Stimulated activated CD8-positive, alpha-beta memory T cell treated with anti-CD3 and anti-CD28 coated beads, Interleukin-12 subunit alpha, Interleukin-12 subunit beta, amount 100 ng/mL, for 4 hours (primary cell): ENCODE measurements at places on chromosomes 12 and 14.

GRCh38 chr12:16844875-16845274 lies 238.9 kb upstream of the LMO3 start:
- no peak for DNase-seq

DNA sequence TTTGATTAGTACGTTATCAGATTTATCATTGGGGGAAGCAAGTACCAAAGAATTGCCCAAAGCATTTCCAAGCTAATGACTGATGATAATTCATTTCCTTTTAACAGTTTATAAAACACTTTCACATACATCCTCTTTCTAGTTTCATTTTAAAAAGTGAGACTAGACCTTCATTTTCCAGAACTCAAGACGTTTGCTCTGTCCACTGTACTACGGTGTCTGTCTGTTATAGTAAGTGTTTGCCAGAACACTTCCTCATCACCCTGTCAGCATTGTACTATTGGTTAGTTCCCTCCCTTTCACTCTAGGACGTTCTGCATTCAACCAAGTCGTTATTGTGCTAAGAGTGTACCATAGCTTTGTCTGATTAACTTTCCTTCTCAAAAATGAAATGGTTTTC lies 81.7 kb upstream of the TMEM263 start:
- no peak for DNase-seq

GRCh38 chr14:93830753-93831461 lies 42.6 kb upstream of the PRIMA1 start:
- no peak for DNase-seq

DNA sequence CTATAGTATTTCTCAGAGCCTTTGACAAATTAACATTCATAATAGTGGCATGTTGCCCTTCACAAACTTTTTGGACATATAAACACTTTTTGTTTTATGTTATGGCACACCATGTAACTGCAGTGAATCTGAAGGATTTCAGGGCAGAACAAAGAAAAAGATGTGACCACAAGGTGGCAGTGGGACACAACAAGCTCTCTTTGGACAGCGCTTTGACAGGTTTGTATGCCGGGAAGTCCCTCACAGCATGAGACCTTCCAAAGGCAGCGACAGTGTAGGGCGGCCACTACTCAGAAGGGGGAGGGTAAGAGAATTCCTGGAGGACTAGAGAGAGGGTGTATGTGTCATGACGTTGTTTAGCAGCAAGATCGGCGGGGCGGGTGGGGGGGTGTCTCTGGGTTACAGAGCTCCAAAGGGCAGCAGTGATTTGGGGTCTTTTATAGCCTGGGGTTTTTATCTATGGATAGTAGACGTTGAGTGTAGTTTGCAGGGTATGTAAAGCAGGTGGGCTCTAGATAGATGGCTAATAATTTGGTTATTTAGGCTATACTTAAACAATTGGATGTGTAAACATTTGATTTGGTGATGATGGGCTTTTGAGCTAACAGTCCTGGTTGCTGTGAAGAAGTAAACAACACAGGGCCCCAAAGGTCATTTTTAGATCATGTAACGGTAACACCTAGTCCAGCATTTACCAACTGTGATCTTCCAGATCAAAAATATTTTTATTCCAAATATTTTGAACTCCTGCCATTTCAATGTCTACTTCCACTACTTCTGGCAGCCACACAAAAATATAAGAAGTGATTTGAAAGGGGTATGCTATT lies 22.9 kb downstream of the ETFBKMT start:
- peak; percentile 24 for DNase-seq

- no peak for DNase-seq
These were observed 279.0 kb downstream of the TMEM117 start for GRCh38 chr12:44114906-44115305.
